NCI-H2081 (cell line): ENCODE measurements at places on chromosomes 7 and 10.

DNA sequence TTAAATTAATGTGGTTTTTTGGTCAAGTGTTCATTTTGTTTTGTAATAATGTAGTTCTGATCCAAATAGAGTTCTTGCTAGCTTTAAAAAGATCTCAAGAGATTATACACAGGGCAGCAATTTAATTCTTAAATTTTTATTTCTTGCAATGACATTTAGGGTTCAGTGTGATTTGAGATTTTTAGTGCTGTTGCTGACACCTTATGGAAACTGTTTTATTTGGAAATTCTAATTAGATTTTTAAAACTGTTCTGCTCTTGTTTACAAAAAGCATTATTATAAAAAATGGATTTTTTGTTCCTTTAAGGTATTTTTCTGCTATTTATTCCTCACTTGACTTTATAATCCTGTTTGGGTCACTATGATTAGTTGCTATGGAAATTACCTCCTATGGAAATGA is 72.1 kb downstream of the RTKN2 start:
- no peak for DNase-seq

DNA sequence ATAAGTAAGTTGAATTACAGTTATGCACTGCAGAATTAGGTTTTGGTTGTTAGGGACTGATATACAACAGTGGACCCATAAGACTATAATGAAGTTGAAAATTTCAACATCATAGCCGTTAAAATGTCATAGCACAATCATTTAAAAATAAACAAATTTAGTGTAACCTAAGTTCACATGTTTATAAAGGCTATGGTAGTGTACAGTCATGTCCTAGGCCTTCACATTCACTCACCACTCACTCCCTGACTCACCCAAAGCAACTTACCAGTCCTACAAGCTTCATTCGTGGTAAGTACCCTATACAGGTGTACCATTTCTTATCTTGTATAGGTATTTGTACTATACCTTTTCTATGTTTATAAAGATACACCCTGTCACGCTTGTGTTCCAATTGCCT is 113.7 kb downstream of the RAB11FIP2 start:
- DNase-seq = no peak

GRCh38 chr7:68671046-68671445 is 927.2 kb upstream of the AUTS2 start:
- no peak for DNase-seq

GRCh38 chr10:129755158-129755591 is 208.9 kb downstream of the EBF3 start:
- no peak for DNase-seq

GRCh38 chr7:3065724-3066143 is 22.1 kb upstream of the CARD11 start:
- no peak for DNase-seq
